ENCODE measurements at places on chromosomes 1 and 21.

DNA sequence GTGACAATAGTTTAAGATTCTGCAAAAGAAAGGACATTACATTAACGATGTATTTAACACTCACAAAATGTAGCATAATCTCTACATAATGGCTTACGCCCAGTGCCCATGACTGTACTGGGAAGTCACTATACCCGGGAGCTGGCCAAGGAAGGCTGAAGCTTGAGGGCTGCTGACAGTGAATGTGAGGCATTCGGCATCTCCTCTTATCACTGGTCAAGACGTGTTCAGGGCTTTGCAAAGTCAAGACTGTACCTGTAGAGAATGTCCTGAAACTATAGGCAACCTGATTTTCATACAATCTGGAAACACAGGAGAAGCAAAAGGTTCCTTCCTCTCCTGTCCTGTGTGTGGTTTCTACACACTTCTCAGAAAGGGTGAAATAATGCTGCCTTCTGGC lies 12.7 kb upstream of the IFNGR2 start:
- DNase-seq = no peak

DNA sequence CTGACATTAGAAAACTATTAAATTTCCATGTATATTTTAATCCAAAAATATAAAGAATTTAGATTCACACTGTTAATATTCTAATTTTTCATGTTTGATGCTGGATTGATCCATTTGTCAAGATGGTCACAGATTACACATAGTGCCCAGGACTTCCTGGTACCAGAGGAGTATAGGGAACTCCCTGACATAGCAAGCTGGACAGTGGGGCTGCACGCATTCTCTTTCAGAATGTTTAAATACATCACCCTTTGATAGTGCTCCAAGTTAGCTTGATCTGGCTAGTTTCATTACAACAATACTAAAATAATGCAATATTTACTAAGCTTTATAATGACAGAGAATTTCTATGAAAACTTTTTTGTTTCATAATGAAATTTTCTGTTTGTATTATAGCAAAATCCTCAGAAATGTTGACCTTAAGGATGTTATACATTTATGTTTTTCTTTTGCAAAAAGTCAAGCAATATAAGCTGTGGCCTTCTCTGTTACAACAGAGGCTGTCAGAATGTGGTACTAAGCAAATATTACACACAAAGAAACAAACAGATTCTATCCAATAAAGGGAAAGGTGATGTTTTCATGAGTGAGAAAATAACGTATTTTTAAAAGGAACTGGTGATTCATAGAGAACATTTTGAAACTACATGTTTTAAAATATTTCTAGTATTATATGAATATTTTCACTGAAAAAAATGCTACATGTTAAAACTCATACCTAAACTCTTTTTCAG lies 84.7 kb downstream of the SLC35F3 start:
- DNase-seq = no peak

- no peak for DNase-seq
These were observed 500.6 kb downstream of the LTN1 start for GRCh38 chr21:28492127-28492526.

DNA sequence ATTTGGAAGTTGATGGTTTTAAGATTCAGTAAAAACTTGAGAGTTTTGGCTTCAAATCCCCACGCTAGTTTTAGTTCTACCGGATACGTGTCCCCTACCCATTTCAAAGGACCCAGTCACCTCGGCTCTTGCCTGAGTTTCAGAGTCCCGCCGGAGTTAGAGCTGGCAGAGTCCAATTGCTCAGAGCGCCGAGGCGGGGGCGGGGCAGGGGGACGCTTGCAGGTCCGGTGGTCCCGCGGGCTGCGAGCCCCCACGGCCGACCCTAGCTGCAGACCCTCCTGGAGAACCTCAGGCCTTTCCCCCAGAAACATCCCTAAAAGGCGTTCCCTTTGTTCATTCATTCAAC lies 765 bp upstream of the VPS45 start:
- no peak for DNase-seq

- DNase-seq = no peak
These were observed 5.6 kb upstream of the PLCH2 start for GRCh38 chr1:2470290-2471158.

DNA sequence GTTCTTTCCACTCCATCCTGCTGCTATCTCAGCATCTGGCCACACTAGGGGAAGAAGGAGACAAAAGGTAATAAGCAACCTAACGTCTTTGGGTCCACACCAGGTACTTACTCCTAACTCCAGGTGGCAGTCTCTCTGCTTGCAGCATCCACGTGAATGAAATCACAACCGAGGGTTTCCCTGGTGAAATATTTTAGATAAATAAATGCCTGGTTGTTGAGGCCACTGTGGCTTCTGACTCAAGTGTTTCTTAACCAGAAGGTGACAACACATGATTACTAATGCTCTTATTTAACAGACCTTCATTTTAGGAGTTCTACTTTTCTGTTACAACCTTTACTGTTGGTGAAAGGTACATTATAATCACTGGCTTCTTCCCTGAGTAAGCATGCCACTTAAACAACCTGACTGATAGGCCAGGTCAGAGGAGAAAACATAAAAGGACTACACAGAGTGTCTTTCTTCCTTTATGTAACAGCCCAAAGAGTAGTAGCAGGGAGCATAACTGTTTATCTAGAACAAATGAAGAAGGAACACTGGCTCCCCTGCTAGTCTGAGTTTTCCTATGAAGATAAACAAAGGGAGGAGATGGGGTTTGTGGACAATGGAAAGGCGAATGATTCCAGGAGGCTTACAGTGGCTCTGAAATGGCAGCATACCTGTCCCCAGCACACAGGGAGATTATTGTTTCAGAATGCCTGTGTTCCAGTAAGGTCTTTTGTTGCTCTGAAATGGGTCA lies 59.9 kb downstream of the SYT6 start:
- DNase-seq = no peak

Data from Panc1 (cell line).